ENCODE measurements at places on chromosomes 1 and 21.

GRCh38 chr1:219661464-219662092 lies 48.7 kb upstream of the ZC3H11B start:
- DNase-seq = no peak

- DNase-seq = no peak
These were observed 51.0 kb upstream of the F3 start for GRCh38 chr1:94592571-94592920.

- DNase-seq = peak; percentile 64
These were observed 4.9 kb downstream of the ASAP3 start for GRCh38 chr1:23478896-23479665.

- no peak for DNase-seq
These were observed 16.1 kb downstream of the PRR9 start for GRCh38 chr1:153233448-153233847.

GRCh38 chr1:230509281-230509977 lies 83.3 kb upstream of the PGBD5 start:
- DNase-seq = no peak

GRCh38 chr1:204726478-204726877 lies 40.9 kb upstream of the LRRN2 start:
- DNase-seq = no peak

- DNase-seq = peak; percentile 34
These were observed 89.4 kb upstream of the IPO9 start for GRCh38 chr1:201739492-201740085.

DNA sequence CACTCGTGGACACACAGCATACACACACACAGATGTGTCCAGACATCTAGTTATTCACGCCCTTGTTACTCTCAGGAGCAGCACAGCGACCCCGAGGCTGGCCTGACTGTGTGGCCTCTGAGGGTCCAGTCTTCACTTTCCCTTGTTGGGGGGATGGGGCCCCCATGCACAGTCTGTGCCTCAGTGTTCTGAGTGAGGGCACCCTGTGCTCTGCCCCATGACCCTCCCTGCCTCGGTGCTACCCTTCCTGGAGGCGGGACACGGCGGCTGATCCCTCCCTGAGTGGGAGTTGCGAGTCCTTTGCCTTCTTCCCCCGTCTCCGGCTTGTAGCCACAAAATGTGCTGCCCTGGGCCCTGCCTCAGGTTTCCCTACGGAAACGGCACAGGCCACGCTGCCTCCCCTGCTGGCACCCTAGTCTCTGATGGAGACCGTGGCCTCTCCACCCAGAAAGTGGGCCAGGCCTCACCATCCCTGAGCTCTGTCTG lies 8.6 kb downstream of the CSTB start:
- DNase-seq = no peak

DNA sequence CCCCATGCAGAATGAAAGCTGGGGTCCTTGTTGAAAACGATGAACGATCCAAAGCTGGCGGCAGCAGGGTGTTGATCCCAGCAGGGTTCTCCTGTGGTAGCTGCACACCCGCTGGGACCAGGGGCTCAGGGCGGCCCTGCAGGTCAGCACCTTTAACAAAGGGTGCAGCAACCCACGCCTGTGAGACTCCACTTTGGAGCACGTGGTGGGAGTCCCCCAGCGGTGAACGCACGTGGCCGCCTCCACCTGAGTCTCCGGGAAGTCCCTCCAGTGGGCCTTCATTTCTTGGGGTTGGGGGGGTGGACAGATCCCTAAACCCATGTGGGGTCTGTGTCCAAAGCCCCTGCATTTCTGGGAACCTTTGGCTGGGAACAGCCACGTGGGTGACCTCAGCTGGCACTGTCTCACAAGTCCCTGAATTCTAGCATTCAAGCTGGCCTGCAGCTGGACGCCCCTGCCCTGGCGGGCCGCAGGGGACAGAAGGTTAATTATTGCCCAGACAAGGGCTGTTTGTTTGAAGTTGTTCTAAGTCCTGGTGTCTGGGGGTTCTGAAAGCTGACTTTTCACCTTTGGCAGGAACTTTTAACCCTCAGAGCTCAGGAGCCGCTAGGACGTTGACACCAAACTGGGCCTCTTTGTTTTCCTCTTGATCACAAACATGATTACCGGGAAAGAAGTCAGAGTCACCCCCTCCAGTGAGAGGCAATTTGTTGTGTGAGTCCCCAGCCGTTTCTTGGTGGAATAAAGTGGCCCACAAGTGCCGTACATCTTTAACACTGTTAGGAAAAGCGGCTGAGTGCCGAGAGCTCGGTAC lies 64.5 kb downstream of the COL18A1 start:
- DNase-seq = no peak
